ENCODE measurements at places on chromosomes 4 and X. TPM values are rescaled to one million over a fixed set of nuclear protein-coding genes. Genes with fewer than 3 reads are reported as not detected.

The SRPK3 gene
- total RNA-seq: 0.16 TPM

The SSX4 gene
- total RNA-seq: not detected

The ARSD gene
- 9.2 TPM for total RNA-seq

The CCNB3 gene
- total RNA-seq: 0.31 TPM

The TLL1 gene
- total RNA-seq: 0.78 TPM

The GLOD5 gene
- not detected for total RNA-seq

The NKAP gene
- total RNA-seq: 8.9 TPM

The VSIG1 gene
- not detected for total RNA-seq

The ERAS gene
- total RNA-seq: not detected

The STAP1 gene
- total RNA-seq: not detected

The SLC35A2 gene
- 8.7 TPM for total RNA-seq

The USP26 gene
- total RNA-seq: not detected

DNA sequence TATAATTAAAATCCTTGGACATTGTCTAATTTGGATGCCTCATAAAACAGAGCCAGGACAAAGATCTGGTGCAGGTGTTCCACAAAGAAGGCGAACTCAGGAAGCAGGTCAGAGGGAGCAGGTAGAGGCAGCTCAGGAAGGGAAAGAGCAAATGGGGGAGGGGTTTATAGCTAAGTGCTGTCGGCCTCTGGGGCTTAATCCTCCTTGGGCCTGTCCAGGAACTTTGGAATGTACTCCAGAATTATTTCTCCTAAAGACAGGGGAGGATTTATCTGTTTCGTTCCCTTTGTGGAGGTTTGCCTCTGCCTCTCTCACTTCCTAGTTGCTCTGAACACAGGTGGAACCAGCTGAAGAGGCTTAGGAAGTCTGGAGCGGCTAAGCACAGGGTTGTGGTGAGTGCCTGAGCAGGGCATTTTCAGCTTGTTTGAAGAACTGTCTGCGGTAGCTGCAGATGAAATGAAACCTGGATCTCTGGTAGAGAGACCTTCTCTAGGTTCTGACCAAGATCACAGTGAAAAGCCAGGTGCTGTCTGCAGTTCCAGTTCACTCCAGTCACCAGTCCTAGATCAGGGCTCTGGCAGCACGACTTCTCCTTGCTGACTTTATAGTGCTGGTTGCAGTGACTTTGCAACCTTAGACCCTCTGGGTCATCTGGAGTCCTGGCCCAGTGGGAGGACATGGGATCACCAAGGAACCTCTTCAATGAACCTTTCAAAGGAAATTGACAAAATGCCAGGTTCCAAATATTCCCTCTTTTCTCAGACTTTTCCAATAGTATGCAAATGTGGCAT, 519.2 kb downstream of the PCDH10 start:
- no peak for DNase-seq

- DNase-seq: no peak
Observed at GRCh38 chrX:111052478-111052877, 43.5 kb upstream of the PAK3 start.

DNA sequence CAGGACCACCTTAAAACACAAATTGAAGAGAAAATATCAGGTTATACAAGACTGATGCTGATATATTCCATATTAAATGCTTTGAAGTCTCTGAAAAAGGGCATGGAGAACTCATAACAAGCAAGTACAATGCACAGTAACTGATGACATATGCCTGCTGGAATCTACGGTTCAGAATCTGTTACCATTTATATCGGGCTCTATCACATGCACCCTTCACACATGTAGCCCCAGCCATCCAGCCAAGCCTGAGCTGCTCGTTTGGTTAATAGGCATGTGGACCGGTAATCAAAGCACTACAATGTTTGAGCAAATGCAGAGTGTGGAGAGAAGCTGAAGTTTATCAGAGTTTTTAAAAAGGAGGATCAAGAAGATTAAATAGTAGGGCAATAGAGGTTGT, 11.8 kb downstream of the COMMD8 start:
- no peak for DNase-seq

DNA sequence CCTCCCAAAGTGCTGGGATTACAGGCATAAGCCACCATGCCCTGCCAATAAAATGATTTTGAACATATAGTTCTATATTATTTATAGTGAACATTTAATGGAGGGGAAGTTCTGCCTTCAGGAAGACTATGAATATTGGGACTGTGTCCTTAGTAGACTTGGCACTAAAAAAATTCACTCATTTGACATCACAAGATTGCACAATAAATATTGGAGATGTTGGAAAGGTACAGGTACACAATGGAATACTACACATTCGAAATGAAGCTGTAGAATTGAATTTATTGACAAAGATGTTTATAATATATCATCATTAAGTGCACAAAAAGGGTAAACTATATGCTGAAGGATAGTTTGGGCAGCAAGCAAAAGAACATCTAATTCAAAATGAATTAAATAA, 13.0 kb upstream of the TMPRSS11E start:
- DNase-seq: no peak

GRCh38 chr4:169616846-169617245, 3.5 kb upstream of the CLCN3 start:
- no peak for DNase-seq

- DNase-seq: no peak
Observed at GRCh38 chrX:134180601-134181274, 56.2 kb upstream of the CCDC160 start.

GRCh38 chr4:173138624-173139023, 30.0 kb upstream of the GALNT7 start:
- no peak for DNase-seq

- DNase-seq: no peak
Observed at GRCh38 chr4:117817301-117817700, 217.0 kb upstream of the NDST3 start.

DNA sequence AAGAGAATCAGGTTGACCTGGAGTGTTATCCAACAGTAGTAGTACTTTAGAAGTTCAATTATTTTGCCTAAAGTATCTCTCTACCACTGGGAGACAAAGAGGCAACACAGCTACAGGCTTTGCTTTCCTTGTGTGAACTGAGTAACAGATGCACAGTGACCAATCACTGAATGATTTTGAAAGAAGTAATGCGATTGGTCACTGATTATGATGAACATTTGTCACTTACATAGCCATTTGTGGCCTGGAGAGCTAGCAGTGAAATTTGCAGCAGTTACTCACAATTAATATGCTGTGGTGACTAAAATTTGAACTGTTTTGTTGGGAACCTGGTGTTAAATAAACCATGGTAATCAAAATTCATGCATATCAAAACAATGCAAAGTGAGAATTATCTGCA, 508.7 kb upstream of the DIPK2B start:
- no peak for DNase-seq

GRCh38 chrX:43556207-43556606, 99.9 kb upstream of the MAOA start:
- no peak for DNase-seq

DNA sequence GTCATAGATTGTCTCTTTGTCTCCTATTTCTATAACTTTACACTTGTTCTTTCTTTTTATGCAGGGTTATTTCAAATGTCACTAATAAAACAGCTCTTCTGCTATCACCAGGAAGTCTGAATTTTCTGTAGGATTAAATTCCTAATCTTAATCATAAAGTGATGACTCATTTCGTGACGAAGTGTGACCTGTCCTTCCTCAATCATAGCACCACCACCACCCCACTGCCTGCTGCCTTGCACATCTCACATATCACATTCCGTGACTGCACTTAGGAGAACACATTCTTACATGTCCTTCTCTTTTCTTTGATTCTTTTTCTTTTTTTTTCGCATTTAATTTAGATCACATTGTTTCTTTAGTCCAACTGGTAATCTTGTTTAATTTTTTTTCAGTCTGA, 57.7 kb upstream of the UGT2B7 start:
- no peak for DNase-seq

DNA sequence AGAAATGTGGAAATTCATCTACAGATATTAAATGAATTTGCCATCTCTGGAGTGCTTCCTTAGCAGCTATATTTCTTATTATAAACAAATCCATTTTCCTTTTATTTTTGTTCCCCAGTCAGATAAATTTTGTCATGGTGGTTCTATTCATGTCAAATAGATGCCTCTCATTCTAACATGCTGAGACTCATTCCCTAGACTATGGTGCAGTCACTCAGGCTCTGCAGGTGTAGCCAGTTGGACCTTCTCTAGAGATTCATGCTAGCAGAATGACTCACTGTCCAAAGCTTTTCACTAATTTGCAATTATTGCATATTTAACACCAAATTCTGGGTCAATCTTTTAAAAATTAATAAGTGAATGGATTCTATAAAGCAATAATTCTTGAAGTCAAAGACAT, 1392.7 kb downstream of the PCDH7 start:
- DNase-seq: no peak

- peak; percentile 1 for DNase-seq
Observed at GRCh38 chrX:133265331-133265730, 47.2 kb upstream of the TFDP3 start.

DNA sequence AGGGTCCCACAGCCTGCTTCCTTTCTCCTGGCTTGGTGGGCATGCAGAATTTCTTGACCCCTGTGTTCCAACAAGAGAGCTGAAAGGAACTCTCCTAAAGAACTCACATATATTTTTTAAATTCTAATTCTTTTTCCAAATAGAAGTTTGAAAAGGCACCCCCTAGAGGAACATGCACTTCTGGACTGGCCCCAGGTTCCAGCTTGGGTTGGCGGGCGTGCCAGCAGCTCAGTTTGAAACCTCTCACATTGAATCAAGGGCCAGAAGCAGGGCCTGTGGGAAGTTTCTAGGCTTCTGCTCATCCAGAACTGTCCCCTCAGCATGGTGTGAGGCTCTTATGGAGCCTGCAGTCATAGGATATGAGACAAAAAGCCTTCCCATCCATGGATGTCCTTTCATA, 132.6 kb downstream of the ATG4A start:
- DNase-seq: no peak

DNA sequence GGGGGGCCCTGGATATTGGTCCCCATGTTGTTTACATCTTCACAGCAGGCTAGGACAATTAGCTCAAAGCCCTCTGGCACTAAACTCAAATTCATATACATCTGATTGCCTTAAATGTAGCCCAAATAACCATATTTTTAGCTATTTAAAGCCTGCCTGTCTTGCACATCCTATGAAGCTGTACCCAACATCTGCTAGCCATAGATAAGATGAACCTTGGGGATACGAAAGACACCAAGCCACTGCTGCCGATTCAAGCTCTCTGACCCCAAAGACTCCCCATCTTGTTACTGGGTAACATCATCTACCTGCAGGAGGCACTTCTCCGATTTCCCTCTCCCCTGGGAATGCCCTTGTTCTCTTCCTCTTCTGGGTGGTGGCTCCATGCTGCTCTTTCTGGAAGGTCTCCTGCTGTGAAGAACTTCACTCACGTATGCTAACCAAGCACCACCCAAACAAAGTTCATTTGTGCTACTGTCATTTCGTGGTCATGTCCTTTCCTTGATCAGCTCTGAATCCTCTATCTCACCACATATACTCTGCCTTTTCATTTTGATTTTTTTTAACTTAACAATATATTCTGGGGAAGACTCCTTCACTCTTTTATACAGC, 107.7 kb upstream of the ATXN3L start:
- no peak for DNase-seq

- peak; percentile 86 for DNase-seq
Observed at GRCh38 chrX:54639346-54640102, 109.5 kb downstream of the GNL3L start.

- no peak for DNase-seq
Observed at GRCh38 chr4:94451051-94451694, 569 bp upstream of the PDLIM5 start.

GRCh38 chr4:103359900-103360299, 161.8 kb upstream of the CENPE start:
- no peak for DNase-seq

GRCh38 chrX:19907794-19908193, 20.4 kb upstream of the SH3KBP1 start:
- DNase-seq: no peak

- DNase-seq: no peak
Observed at GRCh38 chrX:1679238-1679637, 64.4 kb downstream of the ASMT start.

- DNase-seq: no peak
Observed at GRCh38 chr4:74570095-74570494, 125.2 kb downstream of the AREG start.

- no peak for DNase-seq
Observed at GRCh38 chrX:113421432-113421831, 580.8 kb upstream of the AMOT start.

- no peak for DNase-seq
Observed at GRCh38 chrX:103183912-103184311, 31.0 kb upstream of the BEX4 start.

GRCh38 chr4:1516881-1517480, 110.7 kb upstream of the NKX1-1 start:
- no peak for DNase-seq

DNA sequence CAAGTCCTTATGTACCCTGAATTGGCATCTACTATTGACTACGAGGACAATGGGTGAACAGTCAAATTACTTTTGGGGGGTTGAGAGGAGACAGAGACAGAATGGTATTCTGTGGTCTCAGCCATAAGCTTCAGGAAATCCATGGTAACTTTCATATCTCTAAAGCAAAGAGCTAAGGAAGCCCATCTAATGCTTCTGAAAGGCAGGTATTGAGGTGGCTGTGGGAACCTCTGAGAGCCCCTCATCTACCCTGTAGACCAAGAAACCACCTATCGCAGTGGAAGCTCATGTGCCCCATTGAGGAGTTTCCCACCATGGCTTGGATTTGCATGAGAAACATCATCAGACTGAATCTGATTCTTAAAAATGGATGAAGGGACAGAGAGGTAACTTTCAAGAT, 23.1 kb upstream of the BMP2K start:
- no peak for DNase-seq

DNA sequence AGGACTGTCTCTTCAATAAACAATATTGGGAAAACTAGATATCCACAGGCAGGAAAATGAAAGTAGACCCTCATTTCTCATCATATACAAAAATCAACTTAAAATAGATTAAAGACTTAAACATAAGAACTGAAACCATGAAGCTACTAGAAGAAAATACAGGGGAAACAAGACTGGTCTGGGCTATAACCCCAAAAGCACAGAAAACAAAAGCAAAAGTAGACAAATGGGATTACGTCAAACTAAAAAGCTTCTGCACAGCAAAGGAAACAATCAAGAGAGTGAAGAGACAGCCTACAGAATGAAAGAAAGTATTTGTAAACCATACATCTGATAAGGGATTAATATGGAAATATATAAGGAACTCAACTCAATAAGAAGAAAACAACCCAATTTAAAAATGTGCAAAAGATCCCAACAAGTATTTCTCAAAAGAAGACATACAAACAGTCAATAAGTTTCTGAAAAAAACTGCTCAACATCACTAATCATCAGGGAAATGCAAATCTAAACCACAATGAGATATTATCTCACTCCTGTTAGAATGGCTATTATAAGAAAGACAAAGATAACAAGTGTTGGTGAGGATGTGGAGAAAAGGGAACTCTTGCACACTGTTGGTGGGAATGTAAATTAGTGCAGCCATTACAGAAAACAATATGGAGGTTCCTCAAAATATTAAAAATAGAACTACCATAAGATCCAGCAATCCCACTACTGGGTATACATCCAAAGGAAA, 325.3 kb upstream of the RASGEF1B start:
- DNase-seq: no peak

DNA sequence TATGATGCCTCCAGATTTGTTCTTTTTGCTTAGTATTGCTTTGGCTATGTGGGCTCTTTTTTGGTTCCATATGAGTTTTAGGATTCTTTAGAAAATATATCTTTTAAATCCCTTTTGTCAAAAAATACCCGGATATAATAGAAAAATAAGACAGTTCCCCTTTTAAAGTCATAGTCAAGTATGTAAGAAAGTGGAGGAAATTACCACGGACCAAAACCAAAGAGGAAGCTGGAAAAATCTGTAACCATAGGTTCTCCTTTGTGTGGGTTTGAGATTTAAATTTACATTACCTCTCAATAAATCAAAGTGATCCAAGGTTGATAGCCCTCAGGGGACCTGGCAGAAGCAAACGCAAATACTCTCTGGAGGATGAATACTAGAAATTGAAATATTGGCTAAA, 58.3 kb upstream of the PACRGL start:
- DNase-seq: no peak
